ENCODE measurements at places on chromosomes 2 and 18.
A peak's percentile ranks its signal among the peaks of the same experiment; 100 is the strongest.

DNA sequence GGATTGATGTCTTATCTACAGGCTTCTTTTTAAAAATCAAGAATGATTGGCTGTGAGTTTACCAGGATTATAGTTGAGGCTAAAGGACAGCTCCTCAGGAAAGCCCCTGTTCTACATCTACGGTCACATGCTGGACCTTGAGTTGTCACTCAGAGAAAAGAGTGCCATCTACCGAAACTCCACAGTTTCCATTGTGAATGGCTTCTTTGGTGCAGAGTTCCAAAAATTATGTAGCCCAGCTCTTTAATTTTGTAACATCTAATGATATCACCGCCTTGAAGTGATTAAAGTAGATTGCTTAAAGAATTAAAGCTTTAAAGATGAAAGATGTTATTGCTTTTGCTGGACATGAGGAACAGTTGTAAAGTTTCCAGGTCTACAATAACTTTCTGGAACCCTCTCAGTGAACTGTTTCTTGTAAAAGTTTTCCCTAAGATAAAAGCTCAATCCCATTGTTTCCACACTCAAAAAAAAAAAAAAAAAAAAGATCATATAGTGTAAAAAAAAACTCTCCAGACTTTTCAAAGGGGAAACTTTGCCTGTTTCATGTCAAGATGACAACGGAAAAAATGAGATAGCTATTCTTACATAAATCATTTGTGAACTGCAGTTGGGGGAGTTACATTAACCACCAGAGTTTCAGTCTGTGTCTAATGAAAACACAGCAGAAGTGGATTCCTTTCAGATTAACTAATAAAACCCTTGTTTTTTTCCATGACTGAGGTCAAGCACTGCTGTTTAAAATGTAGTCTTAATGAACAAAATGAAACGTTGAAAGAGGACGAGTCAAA is 4.3 kb downstream of the COL3A1 start:
- peak; percentile 76 for DNase-seq

DNA sequence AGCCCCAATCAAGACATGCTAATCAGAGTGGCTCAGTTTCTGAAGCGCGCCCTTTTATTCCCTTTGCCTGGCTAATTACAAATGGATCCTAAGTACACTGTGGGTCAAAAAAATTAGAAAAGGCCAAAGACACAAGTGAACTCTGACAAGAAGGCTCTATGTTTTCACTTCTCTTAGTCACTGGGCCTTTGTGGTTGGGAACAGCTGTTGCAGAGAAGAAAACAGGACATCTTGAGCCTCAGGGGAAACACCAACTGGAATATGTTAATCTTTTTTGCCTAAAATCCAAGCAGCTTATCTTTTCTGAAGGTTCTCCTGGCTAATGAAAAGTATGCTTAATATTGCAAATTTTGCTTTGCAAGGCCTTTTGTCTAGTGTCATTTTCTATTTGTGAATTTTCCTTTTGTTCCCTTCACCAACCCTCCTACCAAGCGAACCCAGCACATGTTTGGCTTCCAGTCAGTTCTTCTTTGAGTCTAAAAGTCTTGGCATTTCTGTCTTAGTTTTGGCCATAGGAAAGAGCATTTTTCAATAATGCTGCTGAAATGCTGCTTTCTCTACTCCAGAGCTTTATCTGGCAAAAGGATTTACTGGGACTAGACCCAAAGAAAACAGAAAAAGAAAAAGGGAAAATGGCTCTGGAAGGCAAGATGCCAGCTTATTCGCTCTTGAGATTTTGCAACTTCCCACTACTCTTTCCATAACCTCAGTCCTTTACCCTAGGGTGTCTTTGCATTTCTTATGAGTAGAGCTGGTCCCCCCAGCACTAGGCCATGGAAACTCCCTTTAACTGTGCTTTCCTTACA is 440.2 kb upstream of the ST6GAL2 start:
- no peak for DNase-seq

DNA sequence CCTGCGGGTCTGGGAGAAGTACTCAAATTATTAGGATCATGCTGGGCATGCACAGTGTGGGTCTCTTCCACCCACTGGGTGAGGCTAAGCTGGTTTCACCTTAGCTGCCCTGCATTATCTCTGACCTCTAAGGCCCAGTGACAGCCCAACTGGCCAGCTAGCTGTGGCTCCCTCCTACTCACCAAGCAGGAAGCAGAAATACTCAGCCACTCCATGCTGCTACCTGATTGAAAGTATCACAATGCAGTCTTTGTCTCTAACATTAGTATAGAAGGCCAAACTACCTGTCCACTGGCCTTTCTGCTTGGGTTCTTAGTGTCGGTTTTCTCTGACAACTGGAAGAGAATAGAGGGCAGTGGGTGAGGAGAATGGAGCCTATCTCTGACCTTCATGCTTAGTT is 47.3 kb upstream of the RAB27B start:
- no peak for DNase-seq

GRCh38 chr2:2664989-2665833 is 334.1 kb upstream of the MYT1L start:
- peak; percentile 63 for DNase-seq

GRCh38 chr2:130807659-130808385 is 28.9 kb upstream of the ARHGEF4 start:
- no peak for DNase-seq

GRCh38 chr2:120863661-120864320 is 128.1 kb downstream of the GLI2 start:
- DNase-seq, result no peak

DNA sequence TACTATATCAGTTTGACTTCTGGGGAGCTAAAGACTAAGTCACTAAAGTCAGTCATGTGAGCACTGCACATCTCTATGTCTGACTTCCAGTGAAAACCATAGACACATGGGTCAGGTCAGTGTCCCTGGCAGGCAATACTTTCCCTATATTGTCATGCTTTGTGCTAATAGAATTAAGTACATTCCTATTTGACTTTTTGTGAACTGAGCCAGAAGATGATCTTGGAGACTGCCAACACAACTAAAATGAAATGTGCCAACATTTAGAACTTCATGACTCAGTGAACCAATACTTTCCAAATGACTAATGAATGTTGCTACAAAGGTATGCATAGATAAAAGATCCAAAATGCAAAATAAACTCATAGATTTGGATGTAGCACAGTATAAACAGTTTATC is 820.8 kb upstream of the FAM98A start:
- no peak for DNase-seq

DNA sequence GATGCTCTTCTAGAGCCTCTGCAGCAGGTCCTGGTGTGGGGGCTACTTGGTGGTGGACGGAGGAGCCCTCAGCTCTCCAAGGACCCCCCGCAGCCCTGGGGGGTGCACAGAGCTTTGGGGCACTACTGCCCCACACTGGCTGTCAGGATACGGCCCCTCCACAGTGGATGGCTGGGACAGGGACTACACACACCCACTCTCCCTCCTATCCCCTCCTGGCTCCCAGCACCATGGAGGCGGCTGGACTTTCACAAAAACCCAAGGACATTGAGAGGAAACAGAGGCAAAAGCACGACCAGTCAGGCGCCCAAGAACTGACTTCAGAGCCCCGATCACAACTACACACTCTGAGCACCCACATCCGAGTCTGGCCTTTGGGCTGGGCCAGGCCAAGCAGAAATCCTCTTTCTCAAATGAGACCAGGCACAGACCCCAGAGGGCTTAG is 12.6 kb downstream of the GPR35 start:
- DNase-seq, result no peak

- no peak for DNase-seq
Observed at GRCh38 chr18:34189656-34190435, 34.9 kb downstream of the NOL4 start.

DNA sequence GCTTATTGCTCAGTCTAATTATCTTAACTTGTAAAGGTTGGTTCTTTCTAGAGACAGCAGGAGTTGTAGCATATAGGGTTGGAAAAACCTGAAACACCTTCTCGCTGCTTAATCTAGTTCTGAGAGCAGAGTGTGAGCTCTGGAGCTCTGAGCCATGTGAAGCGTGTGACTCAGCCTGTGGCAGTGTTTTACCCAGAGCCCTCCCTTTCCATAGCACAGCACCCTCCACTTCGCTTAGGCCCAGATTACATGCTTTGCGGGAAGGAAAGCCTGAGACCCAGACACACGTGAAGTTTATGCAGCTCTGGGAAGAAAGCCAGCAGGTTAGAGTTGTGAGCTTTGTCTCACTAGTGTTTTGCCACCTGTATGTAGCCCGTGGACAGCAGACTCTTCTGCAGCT is 74.5 kb downstream of the INPP4A start:
- DNase-seq, result no peak

GRCh38 chr18:77487951-77488740 is 238.5 kb downstream of the GALR1 start:
- no peak for DNase-seq

- DNase-seq, result no peak
Observed at GRCh38 chr2:10333247-10333613, 30.5 kb downstream of the HPCAL1 start.

DNA sequence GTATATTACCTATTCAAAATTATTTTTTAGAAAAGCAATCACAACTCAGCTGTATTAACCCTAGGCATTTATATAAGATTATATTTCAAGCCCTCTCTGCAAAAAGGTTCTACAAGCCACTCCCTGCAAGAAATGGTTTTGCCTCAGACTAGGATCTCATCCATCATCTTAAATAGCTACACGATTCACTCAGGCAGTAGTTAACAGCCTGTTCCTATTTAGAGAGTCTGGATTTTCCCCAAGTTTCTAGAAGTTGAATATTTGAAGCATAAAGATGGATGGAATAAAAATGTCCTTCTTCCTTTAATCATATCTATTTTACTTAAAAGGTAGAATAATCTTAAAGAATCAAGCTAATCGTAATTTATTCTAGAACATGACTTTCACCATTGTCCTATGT is 167.1 kb upstream of the STK17B start:
- no peak for DNase-seq

Measured in non-pigmented ciliary epithelial cell (primary cell).